Stimulated activated CD4-positive, alpha-beta T cell treated with anti-CD3 and anti-CD28 coated beads, Interleukin-12 subunit alpha, Interleukin-12 subunit beta, amount 100 ng/mL, for 24 hours (primary cell): ENCODE measurements at places on chromosomes 13 and 19.

DNA sequence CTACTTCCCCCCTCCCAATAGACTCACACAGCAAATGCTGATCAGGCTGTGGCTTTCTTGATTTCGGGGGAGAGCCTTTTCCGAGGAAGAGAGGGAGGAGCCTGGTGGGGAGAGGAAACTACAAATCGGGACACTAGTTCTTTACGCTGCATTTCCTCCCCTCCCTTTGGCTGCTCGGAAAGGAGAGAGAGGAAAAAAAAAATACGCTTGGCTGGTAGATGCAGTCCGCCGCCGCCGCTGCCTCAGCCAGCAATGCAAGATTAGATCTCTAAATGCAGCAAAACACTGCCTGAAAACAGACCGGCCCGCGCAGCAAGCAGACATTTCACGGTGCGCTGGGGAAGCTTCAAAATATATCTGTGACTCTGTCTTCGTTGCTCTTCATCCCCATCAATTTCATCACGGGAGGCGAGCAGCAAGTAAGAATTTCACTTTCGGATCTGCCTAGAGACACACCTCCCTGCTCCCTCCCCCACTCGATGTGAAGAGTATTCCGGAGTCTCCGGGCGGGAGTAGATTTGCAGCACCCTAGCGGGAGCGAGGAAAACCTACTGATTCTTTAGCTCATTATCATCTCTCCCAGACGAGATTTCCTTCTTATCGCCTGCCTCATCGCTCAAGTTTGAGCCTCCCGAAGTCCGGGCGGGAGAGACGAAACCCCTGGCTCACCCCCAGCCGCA lies at the start of gene PCDH17:
TSS of gene PCDH17 (plus strand) at position 149 of the 680 bp plus-strand sequence. CDS start 803 bp downstream, outside the sequence.
- no peak for DNase-seq

GRCh38 chr19:10968527-10969135 lies 7.8 kb downstream of the SMARCA4 start:
- no peak for DNase-seq

GRCh38 chr13:54162069-54162468 lies 1133.5 kb downstream of the OLFM4 start:
- DNase-seq: no peak

GRCh38 chr19:1355568-1356507 lies 27.9 kb upstream of the NDUFS7 start:
- DNase-seq: no peak

DNA sequence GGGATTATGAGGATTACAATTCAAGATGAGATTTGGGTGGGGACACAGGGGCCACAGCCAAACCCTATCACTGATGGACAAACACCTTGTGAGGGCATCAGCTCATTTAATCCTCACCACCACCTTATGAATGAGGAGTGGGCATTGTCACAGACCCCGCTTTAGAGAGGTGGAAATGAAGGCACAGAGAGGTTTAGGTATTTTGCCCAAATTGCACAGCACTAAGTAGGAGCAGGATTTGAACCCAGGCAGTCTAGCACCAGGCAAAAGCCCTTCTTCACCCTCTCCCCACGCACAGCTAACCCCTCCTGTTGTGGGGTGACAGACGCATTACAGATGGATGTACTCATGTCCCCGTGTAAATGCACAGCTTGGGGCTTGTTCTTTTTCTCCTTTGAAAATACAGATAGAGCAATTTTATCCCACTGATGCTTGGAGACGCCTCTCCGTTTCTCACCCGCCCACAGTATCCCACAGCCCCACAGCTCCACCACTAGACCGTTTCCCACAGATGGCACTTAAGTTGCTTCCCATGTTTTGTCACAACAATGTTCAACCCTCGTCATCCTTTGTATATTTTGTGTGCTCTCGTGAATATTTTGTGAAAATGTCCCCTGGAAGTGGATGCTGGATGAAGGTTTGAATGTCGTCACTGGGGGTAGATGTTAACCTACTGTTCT lies 48.2 kb downstream of the ANKRD10 start:
- DNase-seq: no peak

DNA sequence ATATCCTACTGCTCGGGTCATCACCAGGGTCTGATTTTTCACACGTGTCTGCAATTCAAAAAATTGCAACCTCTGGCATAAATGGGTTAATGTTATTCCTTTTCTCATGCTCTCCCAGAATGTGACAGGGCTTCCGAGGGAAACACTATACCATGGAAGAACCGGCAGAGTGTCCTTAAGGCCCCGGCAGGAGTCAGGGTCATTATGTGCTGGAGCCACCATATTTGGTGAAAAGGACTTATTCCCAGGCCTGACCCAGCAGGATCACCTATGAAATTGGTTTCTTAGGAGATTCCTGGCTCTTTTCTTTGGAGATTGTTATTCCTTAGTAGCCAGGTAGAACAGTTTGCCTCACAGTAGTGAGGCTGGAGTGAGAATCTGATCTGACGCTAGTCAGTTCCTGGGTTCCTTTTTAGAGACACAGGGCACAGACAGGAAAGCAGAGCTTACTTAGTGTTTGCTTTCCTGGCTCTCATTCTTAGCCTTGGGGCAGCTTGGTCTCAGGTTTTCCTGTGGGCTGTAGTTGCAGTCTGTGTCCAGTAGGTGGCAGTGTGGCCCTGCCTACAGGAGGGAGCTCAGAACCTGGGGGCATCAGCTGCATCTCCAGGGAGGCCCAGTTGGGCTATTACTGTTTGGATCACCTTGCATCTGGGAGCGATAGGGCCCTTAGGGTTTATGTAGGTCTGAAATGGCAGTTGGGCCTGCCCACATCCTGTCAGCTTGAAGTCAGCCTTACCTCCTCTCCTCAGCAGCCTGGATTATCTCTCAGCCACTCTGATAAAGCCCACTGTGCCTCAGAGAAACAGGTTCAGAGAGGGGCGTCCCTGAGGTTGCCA lies 12.4 kb downstream of the SNRNP70 start:
- peak; percentile 57 for DNase-seq

GRCh38 chr19:49094505-49095482 lies 9.5 kb downstream of the SNRNP70 start:
- DNase-seq: no peak

- DNase-seq: no peak
Observed at GRCh38 chr13:29534083-29534482, 61.4 kb downstream of the SLC7A1 start.

DNA sequence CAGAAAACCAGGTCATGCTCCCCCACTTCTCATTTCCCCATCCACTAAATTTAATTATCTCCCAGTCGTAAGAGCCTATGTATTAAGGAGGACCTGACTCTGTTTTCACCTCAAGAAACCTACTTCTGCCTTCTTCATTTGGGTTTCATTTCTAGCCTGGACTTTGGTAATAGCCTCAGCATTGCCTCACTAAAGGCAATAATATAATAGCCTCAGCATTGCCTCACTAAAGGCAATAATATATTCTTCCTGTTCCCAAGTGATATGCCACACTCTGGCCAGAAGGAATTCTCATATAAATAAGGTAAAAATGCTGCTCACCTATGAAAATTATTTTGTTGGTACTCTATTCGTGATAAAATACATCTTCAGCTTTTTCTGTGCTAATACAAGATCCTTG lies 993.9 kb downstream of the EFNB2 start:
- no peak for DNase-seq

DNA sequence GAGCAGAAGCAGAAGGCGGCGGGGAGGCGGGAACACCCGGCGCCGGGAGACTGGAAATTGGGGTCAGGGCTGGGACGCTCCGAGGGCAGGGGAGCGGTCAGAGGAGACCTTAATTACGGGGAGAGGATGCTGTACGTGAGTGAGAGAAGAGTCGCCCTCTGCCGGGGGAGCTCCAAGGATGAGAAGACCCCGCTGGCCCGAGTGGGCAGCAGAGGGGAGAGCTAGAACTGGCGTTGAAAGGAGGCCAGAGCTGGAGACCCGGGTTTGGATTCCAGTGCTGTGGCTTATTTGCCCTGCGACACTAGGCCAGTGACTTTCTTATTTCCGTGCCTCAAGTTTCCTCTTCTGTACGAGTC lies 536 bp downstream of the FAM32A start:
- DNase-seq: no peak

- DNase-seq: no peak
Observed at GRCh38 chr19:47363758-47364531, 14.8 kb downstream of the DHX34 start.

- DNase-seq: no peak
Observed at GRCh38 chr13:31328549-31329235, 128.9 kb downstream of the B3GLCT start.

GRCh38 chr13:64505336-64505910 lies 2724.7 kb downstream of the PCDH9 start:
- DNase-seq: no peak

DNA sequence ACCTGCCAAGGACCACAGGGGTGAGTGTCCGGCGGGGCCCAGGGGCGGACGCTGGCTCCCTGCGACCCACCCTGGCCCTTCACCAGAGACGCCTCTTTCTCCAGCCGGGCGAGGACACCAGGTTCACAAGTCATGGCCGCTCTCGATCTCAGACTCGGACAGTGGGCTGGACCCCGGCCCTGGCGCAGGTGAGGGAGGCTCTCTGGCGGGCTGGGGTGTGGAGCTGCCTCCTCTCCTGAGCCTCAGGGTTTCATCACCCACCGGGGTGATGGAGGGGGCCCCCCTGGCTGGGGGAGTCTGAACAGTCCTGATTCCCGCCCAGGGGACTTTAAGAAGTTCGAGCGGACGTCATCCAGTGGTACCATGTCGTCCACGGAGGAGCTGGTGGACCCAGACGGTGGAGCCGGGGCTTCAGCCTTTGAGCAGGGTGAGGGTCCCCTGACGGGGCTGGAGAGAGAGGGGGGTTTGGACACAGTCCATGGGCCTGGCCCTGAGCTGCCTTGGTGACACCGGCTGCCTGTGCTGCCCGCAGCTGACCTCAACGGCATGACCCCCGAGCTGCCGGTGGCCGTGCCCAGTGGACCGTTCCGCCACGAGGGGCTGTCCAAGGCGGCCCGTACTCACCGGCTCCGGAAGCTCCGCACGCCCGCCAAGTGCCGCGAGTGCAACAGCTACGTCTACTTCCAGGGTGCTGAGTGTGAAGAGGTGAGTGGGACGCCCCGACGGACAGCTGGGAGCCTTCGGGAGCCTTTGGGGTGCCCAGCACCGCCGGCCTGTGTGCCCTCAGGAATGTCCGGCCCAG lies 13.6 kb downstream of the ARHGAP45 start:
- no peak for DNase-seq

- DNase-seq: no peak
Observed at GRCh38 chr13:111532111-111532510, 211.7 kb downstream of the TEX29 start.

DNA sequence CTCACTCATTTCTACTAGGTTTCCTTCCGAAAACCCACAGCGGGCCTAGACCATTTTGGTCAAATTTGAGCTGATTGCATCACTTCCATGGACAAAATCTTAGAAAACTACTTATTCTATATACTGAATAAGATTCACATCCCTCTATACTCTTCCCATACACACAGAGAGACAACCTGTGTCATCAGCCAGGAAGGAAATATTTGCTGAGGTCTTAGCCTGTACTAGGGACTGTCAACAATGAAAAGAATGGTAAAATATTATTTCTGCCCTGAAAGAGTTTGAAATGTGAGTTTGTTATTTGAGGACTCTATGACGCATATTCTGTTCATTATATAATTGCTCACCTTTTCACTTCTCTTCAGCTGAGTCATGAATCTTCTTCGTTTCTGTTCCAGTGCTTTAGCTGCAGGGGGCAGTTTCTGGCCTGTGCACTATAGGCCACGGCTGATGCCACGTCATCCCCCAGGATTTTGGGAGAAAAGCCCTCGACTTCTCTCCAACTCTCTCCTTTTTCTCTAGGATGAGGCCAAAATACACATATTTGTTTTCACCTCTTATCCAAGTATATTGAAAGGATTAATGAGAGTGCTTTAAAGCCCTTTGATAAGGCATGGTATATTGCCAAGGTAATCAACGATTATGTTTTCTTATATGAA lies 47.7 kb downstream of the GSX1 start:
- DNase-seq: no peak

GRCh38 chr13:40540328-40541044 lies 126.0 kb downstream of the FOXO1 start:
- DNase-seq: no peak

DNA sequence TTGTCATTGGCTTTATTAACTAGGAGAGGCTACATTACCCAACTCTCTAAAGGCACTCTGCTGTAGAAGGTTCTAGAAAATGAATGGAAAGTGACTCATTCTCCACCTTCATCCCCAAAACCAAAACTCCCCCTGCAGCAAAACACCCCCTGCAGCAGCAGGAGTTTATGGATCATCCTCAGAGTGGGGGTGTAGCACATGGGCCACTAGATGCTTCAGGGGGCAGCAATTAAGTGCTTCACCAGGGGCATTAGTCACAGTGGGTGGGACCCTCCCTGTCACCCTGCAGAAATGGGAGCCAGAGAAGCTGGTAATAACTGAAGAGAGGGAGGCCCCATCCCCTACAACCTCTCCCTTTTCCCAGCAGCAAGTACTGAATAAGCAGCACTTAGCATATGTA lies 64.5 kb upstream of the MED4 start:
- DNase-seq: no peak

DNA sequence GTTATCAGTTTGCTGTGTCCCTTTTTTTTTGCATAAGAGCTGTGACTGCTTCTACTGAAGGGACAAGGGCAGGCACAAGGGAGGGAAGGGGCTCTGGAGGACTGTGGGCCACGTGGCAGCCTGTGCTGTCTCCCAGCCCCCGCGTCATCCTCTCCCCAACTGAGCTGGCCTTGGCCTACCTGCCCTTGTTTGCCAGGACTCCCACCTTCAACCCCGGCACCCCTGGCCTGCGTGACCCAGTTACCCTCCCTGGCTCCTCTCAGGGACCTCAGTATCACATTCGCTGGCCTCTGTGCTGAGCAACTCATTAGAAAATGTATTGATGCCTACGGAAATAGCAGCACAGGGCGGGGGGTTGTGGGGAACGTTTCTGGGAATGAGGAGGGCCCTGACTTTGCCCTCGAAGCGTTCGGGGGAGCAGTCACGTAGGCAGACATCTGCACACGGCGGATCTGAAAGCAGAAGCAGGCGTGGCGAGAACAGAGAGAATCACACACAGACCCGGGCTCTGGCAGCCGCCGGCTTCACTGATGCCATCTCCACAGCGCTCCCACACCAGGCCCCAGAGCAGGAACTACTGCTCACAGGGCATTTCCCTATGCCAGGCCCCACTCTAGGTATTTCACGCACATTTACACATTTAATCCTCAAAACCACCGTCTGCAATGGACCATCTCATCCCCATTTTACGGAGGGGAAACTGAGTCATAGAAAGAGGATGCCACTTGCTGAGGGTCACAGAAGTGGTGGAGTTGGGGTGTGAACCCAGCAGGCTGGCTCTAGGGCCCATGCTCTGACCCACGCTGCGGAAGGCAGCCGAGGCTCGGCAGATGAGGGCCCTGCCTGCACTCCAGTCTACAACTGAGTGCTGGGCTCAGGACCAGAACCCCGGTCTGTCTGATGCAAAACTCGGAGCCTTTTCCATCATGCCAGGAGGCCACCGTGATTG lies 5.7 kb upstream of the ATF5 start:
- no peak for DNase-seq
